Naive B cell (primary cell): ENCODE measurements at places on chromosomes 3 and 15.

GRCh38 chr3:58288011-58288728 lies 17.9 kb upstream of the RPP14 start:
- no peak for DNase-seq

- no peak for DNase-seq
These were observed 101.5 kb downstream of the MYRIP start for GRCh38 chr3:39910826-39911464.

GRCh38 chr15:86101818-86102217 lies 22.1 kb downstream of the AGBL1 start:
- DNase-seq = no peak

GRCh38 chr3:29171043-29171990 lies 109.6 kb upstream of the RBMS3 start:
- no peak for DNase-seq

DNA sequence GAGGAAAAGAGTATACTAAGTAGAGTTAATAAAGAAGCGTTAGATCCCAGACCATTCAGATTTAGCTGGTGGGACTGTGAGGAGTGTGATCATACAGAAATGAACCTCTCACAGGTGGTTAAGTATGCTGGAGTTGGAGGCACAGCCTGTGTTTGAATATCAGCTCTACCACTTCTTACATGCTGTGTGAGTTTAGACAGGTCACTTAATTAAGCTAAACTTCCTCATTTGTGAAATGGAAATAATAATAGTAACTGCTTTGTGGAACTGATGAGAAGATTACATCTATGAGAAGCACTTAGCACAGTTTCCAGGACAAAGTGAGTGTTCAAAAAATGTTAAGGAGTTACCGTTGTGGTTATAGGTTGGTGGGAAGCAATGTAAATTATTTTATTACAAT lies 8.4 kb downstream of the ACP3 start:
- DNase-seq = no peak

GRCh38 chr15:40428185-40428584 lies 12.6 kb upstream of the BAHD1 start:
- no peak for DNase-seq

- DNase-seq = no peak
These were observed 1.7 kb upstream of the RARB start for GRCh38 chr3:25426408-25426807.

DNA sequence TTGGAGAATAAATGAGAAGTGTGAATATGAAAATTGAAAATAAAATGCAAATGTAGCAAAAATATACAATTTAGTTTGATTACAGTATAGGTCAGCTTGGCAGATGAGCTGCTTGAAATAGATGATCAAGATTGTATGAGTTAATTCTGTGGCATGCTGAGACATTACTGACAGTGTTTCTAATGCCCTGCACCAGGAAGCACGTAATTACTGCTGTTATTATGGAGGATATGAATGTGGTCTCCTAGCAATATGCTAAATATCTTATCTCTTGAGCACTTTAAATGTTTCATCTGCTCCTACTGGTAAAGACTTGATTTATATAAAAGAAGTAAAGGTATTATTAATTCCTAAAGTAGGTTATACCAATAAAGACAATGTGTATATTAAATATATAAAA lies 1015.5 kb downstream of the PLOD2 start:
- DNase-seq = no peak

DNA sequence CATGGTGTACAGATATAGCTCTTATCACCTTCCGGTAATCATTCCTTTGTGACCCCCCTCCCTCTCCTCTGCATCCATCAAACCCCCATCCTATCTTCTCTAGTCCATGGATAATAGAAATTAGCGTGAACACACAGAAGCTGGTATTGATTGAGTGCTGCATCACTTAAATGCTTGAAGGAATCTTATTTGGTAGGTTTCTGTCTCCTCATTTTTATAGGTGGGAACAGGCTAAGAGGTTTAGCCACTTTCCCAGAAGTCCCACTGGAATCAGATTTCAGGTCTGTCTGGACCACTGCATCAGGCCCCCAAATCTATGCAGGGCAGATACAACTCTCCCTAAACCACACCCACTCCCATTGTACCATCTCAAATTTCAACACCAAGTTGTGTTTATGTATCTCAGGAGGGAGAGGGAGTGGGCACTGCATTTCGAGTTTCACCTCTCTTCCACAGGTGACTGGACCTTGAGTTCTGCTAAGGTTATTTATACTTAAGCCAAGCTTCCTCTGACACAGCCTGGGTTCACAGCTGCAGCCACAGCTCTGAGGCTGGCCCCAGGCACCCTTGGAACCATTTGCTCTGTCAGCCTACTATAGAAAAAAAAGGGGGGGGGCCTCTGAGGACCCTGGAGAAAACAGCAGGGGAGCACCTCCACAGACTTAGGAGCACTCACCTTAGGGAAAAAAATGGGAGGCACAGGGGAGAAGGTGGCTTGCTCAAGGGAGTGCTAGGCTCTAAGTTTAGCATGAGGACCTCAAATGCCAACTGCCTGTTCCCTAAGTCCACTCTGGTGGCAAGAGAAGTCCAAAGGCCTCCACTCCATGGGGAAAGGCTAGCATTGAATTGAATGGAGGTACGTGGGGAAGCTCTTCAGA lies 2.1 kb upstream of the NMB start:
- DNase-seq = no peak

- DNase-seq = no peak
These were observed 36.7 kb downstream of the PTPN9 start for GRCh38 chr15:75542386-75542797.

GRCh38 chr3:58150810-58151199 lies 60.0 kb downstream of the DNASE1L3 start:
- no peak for DNase-seq

DNA sequence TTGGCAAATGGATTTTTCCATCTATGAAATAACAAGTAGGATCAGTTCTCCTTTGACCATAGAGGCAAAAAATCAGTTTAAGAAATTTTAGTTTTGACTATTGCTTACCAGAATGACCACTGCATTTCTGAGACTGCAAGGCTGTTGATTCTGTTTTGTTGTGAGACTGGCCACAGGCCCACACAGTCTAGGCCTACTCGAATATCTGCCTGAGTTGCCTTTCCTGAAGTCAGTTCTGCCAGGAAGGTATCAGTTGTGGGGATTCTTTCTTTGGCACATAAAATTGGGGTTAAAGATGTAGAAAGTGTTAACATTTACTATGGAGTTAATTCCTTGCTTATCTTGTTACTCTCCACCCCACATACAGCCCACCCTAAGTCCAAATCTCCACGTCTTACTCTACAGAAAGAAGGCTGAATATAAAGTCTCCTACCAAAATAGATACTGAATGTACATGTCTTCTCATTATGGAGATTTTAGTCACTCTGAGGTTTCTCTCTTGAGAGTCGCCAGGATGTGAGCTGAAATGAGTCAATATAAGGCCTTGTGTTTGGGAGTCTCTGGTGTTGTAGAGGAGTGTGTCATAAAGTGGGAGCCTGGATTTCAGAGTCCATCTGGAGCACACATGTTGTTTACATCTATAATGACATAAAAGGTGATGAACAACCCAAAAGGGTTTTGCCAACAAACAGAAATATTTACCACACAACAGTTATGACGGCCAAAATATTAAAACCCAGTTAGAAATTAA lies 45.0 kb upstream of the WWTR1 start:
- DNase-seq = no peak

GRCh38 chr3:150202711-150203110 lies 205.4 kb upstream of the TSC22D2 start:
- DNase-seq = no peak

DNA sequence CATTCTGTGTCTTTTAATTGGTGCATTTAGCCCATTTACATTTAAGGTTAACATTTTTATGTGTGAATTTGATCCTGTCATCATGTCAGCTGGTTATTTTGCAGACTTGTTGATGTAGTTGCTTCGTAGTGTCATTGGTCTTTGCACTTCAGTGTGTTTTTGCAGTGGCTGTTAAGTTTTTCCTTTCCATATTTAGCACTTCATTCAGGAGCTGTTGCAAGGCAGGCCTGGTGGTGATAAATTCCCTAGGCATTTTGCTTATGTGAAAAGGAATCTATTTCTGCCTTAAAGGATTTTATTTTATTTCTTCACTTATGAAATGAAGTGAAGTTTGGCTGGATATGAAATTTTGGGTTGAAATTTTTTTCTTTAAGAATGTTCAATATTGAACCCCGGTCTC lies 70.2 kb upstream of the CD96 start:
- no peak for DNase-seq

GRCh38 chr3:148203297-148204010 lies 494.2 kb upstream of the AGTR1 start:
- DNase-seq = no peak

- no peak for DNase-seq
These were observed 33.4 kb upstream of the PCSK6 start for GRCh38 chr15:101522621-101523559.

DNA sequence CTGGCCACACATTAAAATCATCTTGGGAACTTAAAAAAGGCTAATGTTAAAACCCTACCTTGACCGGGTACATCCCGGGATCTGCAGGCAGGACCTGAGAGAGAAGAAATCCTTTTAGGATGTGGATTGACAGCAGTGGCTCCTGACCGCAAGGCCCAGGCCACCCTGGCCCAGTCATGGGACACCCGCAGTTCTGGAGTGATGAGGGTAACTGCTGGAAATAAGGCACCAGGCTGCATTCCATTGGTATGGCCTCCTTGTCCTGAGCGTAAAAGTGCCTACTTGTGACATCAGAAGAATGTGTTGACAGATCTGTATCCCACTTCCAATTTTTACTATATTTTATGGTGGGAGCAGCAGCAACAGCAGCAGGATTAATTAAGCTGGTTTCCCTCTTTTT lies 63.4 kb upstream of the GSK3B start:
- DNase-seq = no peak

DNA sequence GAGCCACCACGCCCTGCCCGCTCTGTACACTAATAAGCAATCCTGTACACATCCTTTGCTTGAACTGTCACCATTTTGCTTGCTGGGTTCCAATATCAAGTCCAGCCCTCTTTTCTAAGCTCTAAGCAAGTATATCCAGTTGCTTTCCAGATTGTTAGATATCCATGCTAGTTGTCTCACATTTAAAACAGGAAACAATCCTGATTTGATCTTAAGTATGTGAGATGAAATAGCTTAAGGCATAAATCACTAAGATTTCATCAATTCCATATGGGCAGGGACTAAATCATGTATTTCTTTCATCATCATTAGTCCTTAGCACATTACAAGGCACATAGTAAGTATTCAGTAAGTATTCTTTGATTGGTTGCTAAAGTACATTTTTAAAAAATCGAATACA lies 16.2 kb downstream of the ATP11B start:
- DNase-seq = no peak

GRCh38 chr15:42494998-42495360 lies 455 bp upstream of the SNAP23 start:
- no peak for DNase-seq

DNA sequence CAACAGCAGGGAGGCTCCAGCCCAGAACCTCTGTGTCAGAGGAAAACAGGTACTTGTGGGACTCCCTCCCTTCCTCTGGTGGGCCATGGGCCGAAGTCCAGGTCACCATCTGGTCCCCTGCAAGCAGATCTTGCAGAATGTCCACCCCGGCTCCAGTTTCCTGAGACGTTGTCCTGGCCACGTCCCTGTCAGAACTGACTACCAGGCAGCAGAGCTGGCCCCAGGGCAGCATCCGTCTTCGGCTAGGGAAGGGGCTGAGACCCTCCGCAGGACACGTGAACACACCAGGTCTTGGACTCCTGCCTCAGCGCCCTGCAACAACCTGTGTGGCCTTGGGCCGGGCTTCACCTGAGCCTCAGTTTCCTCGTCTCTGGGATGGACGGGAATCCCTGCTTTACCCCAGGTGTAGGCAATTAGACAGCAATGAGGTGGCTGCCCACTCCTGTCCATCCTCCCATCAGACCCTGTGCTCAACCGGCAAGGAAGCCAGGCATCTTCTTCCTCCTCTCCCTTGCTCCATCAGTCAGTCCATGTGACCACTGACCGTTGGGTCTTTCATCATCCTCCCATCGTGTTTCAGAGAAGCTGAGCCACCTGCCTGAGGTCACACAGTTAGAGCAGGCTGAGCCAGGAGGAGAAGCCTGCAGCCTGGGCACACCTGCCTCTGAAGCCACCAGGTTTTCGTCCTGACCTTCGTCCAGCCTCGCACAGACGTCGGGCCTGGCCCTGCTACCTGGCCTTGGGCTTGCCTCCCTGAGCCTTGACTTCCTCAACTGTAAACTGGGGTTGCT lies 8.9 kb upstream of the PRKCD start:
- DNase-seq = no peak

GRCh38 chr3:24306518-24306917 lies 188.1 kb downstream of the THRB start:
- no peak for DNase-seq

GRCh38 chr3:141575879-141576743 lies 89.3 kb downstream of the RASA2 start:
- peak; percentile 15 for DNase-seq

GRCh38 chr15:42065468-42065867 lies 28.9 kb downstream of the PLA2G4D start:
- no peak for DNase-seq

GRCh38 chr15:95401587-95401986 lies 928.9 kb upstream of the NR2F2 start:
- no peak for DNase-seq

- DNase-seq = no peak
These were observed 21.9 kb downstream of the PAQR9 start for GRCh38 chr3:142941373-142942123.

DNA sequence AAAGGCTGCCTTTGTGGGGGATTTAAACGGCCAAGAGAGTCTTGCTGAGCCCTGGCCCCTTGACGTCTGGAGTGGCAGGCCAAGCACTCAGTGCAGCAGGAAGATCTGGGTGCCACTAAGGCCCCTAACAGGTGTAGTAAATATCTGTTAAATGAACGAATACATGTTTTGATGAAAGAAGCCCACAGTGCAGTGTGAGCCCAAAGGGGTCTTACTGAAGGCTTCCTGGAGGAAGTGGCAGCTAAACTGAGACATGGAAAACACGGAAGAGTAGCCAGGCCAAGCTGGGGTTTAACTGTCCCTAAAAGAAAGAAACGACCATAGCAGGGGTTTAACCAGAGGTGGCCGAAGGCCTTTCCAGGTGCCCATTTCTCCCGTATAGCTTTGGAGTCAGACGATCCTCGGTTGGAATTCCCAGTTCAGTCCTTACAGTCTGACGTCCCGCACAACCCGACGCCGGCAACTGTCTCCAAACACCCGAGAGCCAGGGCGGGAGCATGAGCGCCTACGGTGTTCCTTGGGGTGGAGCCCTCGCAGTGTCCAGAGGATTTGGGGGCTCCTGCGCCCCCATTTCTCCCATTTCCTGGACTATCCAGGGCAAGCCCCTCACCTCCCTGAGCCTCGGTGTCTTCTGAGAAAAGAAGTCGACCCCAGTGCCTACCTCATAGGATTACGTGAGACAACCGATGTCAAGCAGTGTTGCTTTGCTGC lies 910 bp upstream of the ABHD6 start:
- DNase-seq = no peak
